SJCRH30 (cell line): ENCODE measurements at places on chromosomes 4 and X. TPM values are rescaled to one million over a fixed set of nuclear protein-coding genes. Genes with fewer than 3 reads are reported as not detected.

DNA sequence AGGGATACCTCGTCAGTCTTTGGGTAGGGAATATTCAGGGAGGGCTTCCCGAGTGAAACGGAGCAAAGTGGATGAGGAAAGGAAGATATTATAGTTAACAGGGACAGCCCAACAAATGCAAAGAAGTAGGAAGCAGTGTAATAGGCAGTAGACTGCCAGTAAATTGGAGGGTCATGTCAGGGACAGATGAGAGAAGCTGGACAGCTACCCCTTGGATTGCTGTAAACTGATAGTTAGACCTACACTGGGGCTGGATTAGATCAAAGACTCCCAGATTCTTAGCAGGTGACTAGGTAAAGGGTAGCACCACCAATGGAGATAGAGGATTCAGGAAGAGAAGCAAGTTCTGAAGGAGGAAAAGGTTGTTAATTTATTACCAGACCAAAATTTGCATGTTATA is 48.0 kb downstream of the NPNT start:
- H3K27ac ChIP-seq = no peak overlapping the region
- peaks cover 11% of the 10 kb centered on the region for H3K36me3 ChIP-seq
- H3K4me1 ChIP-seq = no peaks in the 10 kb centered on the region
- H3K27me3 ChIP-seq = no peaks in the 10 kb centered on the region

The SLC9B1 gene
- 0.22 and 0.91 TPM in 2 replicates for total RNA-seq

The FRG2 gene
- 0.53 and 0.66 TPM in 2 replicates for total RNA-seq

The CNGA1 gene
- total RNA-seq = not detected in 2 replicates

The MAGEE2 gene
- not detected in 2 replicates for total RNA-seq

GRCh38 chr4:13642170-13642950 is 14.8 kb upstream of the BOD1L1 start:
- peaks cover 10% of the 10 kb centered on the region for H3K27me3 ChIP-seq
- DNase-seq = peak; percentile 18
- H3K27ac ChIP-seq = no peak overlapping the region
- H3K4me1 ChIP-seq = no peaks in the 10 kb centered on the region

The LONRF3 gene
- total RNA-seq = 22.3 and 22.9 TPM in 2 replicates

- H3K36me3 ChIP-seq = no peaks in the 10 kb centered on the region
- no peaks in the 10 kb centered on the region for H3K27me3 ChIP-seq
- H3K27ac ChIP-seq = peak overlapping the region; percentile 51
These were observed 129.7 kb downstream of the PLS3 start for GRCh38 chrX:115690511-115691216.

DNA sequence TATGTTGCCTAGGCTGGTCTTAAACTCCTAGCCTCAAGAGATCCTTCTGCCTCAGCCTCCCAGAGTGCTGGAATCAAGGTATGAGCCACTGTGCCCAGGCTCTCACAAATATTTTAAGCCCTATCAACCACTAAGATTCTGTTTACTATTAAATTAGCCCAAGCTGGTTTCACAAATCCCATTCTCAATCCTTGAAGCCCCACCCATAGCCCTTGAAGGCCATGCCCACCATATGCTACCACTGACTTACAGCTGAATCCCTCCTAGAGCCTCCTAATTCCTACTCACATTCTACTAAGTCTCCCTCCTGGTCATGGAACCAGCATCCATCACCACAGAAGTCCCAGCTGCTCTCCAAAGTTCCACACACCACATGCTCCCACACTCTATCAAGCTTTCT is 9.7 kb downstream of the GRIPAP1 start:
- no peak overlapping the region for H3K4me3 ChIP-seq
- H3K36me3 ChIP-seq = no peaks in the 10 kb centered on the region
- H3K27me3 ChIP-seq = no peaks in the 10 kb centered on the region
- no peak overlapping the region for H3K27ac ChIP-seq
- no peak for DNase-seq

DNA sequence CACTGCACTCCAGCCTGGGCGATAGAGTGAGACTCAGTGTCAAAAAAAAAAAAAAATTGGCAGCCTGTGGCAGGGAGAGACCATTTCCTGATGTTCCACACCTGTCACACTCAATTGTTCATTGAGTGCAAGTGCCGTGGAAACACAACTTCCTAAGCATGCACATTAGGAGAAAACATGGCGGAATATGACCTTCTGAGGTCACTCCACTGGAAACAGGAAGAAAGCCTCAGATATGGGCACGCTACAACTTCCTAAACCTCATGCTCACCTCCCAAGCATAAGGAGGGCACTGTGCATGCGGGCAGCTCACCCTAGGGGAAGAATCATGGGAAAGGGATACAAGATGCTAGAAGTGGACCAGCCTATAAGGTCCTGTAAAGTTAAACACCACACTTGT is 28.5 kb upstream of the CD99 start:
- no peaks in the 10 kb centered on the region for H3K36me3 ChIP-seq
- no peak overlapping the region for H3K4me3 ChIP-seq
- no peaks in the 10 kb centered on the region for H3K4me1 ChIP-seq
- DNase-seq = peak; percentile 22
- H3K27me3 ChIP-seq = no peaks in the 10 kb centered on the region

- no peaks in the 10 kb centered on the region for H3K4me1 ChIP-seq
- no peaks in the 10 kb centered on the region for H3K27me3 ChIP-seq
- H3K27ac ChIP-seq = no peak overlapping the region
These were observed 32.2 kb upstream of the MAGEA10 start for GRCh38 chrX:152170621-152171020.

DNA sequence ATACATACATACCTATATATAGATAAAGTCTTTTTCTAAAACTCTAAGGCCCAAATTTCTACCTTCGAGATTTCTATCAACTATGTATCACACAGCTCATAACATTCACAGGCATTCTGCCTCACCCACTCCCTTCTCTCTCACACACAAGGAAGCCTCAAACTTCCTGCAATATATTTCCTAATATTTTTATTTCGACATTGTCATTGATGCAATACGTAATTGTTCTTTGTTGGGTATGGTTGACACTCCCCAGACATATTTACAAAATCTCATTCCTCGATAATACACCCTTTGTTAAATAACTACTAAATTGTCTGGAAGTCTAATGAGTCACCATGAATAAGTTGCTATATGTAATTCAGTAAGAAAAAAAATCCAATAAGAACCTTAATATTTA is 143.5 kb downstream of the HNRNPD start:
- peaks cover 5% of the 10 kb centered on the region; the same call in 1 of the 2 replicates for H3K27me3 ChIP-seq
- no peaks in the 10 kb centered on the region for H3K36me3 ChIP-seq
- no peaks in the 10 kb centered on the region for H3K4me1 ChIP-seq
- no peak overlapping the region for H3K27ac ChIP-seq
- no peak overlapping the region for H3K4me3 ChIP-seq
- DNase-seq = no peak

GRCh38 chr4:73788411-73788810 is 48.0 kb downstream of the CXCL8 start:
- no peak overlapping the region for H3K27ac ChIP-seq
- H3K4me3 ChIP-seq = no peak overlapping the region
- DNase-seq = no peak
- H3K36me3 ChIP-seq = no peaks in the 10 kb centered on the region
- H3K4me1 ChIP-seq = no peaks in the 10 kb centered on the region

The PF4V1 gene
- not detected in 2 replicates for total RNA-seq

DNA sequence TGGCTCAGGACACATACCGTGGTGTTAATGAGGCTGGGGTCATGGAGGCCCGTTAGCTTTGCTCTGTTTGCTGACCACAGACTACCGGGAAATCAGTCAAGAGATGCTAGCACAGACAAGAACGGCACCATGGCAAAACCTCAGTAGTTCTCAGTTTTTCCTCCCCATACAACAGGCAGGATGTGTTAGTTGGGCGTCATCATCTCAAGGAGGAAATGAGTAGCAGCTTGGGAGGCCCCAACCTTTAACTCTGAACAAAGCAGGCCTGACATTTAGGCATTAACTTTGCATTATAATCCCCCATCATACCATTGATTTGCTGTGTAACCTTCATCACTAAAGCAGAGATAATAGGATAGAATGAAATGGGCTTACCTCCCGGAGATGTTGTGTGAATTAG is 714.2 kb downstream of the RPA4 start:
- DNase-seq = no peak
- no peaks in the 10 kb centered on the region for H3K27me3 ChIP-seq
- no peaks in the 10 kb centered on the region for H3K4me1 ChIP-seq
- no peak overlapping the region for H3K4me3 ChIP-seq

GRCh38 chr4:37482236-37482913 is 203.8 kb downstream of the RELL1 start:
- H3K27me3 ChIP-seq = no peaks in the 10 kb centered on the region
- DNase-seq = no peak
- no peaks in the 10 kb centered on the region for H3K4me1 ChIP-seq
- H3K4me3 ChIP-seq = no peak overlapping the region
- no peak overlapping the region for H3K27ac ChIP-seq

DNA sequence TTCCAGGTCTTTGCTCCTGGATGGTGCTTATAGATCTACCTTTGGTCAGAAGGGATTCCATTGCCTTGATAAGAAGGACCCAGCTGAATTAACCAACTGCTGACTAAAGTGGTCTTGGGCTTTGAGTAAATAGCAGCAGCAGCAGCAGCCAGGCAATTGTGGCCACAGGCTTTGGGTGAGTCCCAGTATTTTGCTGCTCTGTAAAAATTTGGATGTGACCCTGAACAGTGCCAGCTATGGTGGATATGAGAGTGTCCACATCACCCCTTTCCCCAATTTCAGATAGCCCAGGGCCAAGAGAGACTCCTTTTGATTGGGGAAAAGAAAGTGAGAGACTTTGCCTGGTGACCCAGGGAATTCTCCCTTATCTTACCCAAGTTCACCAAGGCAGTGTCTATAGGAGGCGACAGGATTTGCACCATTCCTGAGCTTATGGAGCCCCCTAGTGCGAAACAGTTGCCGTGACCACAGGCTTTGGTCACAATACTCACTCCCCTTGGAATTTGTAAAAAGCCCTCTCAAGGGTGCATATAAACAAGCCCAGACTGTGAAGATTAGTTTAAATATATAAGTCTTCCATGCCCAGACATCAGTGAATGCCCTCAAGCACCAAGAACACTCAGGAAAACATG is 518.0 kb downstream of the TMA16 start:
- H3K36me3 ChIP-seq = no peaks in the 10 kb centered on the region
- no peak overlapping the region for H3K4me3 ChIP-seq
- peak; percentile 60 for DNase-seq
- H3K27me3 ChIP-seq = no peaks in the 10 kb centered on the region

DNA sequence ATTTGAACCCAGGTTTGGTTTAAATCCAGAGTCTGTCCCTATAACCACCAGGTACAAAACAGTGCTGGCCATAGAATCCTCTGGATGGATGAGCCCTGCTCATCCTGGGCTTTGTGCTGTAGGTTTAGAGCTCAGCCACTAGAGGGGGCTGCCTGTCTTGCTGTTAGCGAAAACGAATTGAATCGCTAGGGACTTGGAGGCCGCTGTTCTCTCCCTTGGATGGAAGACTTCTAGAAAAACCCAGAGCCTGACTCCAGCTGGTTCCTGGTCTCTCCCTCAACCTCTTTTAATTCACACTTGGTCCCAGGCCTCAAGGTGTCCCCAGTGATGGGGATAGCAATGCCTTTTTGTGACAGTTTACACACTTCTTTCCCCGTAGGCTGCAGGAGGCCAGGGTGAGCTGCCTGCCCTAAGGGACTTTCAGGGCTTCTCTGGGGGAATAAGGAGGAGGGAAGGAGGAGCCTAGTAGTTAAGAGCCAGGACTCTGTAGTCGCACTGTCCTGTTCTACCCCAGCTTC is 8.7 kb downstream of the RIPPLY1 start:
- H3K27me3 ChIP-seq = no peaks in the 10 kb centered on the region
- H3K36me3 ChIP-seq = no peaks in the 10 kb centered on the region; the same call in 1 of the 2 replicates
- peak; percentile 65 for DNase-seq
- no peak overlapping the region for H3K4me3 ChIP-seq
- H3K27ac ChIP-seq = no peak overlapping the region
- peaks cover 22% of the 10 kb centered on the region for H3K4me1 ChIP-seq

The TRPC5OS gene
- total RNA-seq = not detected in 2 replicates

DNA sequence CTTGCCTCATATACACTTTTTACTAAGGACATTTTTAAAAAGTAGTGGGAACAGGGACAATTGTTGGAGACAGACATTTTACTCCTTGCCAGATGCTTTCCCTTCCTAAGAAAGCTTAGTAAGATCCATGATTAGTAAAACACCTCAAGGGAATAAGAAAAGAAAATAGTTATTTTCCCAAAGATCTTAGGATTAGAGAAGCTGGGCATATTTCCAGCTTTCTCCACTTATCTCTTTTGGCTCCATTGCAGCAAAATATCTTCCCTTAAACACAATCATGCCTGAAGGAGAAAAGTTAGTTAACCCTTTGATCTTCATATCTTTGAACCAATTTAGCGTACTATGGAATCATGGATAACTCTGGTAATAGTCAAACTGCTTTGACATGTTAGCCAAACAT is 257.9 kb downstream of the PCDH18 start:
- H3K4me1 ChIP-seq = no peaks in the 10 kb centered on the region
- no peaks in the 10 kb centered on the region for H3K27me3 ChIP-seq

GRCh38 chrX:53717205-53717604 is 30.7 kb upstream of the HUWE1 start:
- H3K27ac ChIP-seq = no peak overlapping the region
- H3K4me3 ChIP-seq = no peak overlapping the region
- DNase-seq = no peak

The CHRDL1 gene
- total RNA-seq = 2.2 and 2.7 TPM in 2 replicates

The ESX1 gene
- total RNA-seq = not detected in 2 replicates

The FAM47E gene
- total RNA-seq = 0.02 and 0.28 TPM in 2 replicates

The CYSLTR1 gene
- total RNA-seq = 0.13 and 0.36 TPM in 2 replicates

The ARHGAP6 gene
- total RNA-seq = 31.1 and 34.5 TPM in 2 replicates

The MAP9 gene
- 4.1 and 5.0 TPM in 2 replicates for total RNA-seq

DNA sequence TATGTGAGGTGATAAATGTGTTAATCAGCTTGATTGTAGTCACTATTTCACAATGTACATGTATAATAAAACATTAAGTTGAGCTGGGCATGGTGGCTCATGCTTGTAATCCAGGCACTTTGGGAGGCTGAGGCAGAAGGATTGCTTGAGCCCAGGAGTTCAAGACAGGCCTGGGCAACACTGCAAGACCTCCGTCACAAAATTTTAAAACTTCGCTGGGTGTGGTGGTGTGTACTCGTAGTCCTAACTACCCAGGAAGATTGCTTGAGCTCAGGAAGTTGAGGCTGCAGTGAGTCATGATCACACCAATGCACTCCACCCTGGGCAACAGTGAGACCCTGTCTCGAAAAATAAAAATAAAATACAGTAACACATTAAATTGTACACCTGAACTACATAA is 20.1 kb downstream of the LYAR start:
- peaks cover 48% of the 10 kb centered on the region for H3K36me3 ChIP-seq
- H3K4me1 ChIP-seq = no peaks in the 10 kb centered on the region
- H3K4me3 ChIP-seq = no peak overlapping the region
- DNase-seq = no peak

The RBM47 gene
- not detected in 2 replicates for total RNA-seq

DNA sequence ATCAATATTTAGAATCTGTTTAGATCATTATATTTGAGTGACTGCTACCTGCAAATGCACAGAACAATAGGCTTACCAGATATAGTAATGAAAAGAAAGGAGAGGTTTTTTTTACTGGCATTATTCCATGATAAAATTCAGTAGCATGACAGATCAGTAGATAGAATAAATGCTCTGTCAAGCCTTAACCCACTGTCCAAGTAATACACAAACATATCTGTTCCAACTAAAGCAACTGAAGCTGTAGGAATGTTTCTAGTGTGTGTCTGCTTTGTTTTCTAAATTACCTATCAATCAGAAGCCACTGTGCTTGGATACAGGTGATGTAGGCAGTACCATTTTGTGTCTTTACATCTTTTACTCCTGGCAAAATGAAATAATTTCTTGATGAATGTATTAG is 604.6 kb downstream of the PCDH7 start:
- DNase-seq = no peak
- no peaks in the 10 kb centered on the region for H3K4me1 ChIP-seq
- no peaks in the 10 kb centered on the region for H3K36me3 ChIP-seq
- H3K27ac ChIP-seq = no peak overlapping the region
- H3K4me3 ChIP-seq = no peak overlapping the region
